ENCODE measurements at places on chromosomes 7 and 10.

DNA sequence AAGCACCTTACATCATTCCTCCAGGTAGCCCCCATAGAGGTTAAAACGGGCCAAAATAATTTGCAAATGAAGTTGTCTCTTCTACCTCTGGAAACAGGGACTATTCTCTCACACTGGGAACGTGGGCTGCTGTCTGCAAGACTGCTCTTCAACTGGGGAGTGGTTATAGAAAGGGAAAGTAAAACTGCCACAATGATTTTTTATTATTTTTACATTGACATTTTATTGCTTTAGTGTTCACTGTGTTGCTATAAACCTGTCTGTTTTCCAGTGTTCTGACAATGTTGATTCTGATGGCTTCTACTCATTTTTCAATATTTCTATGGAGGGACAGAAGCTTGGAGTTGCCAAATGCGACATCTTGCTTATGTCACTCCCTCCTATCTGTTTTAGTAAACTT lies 115.1 kb upstream of the ANTXRL start:
- DNase-seq = no peak

DNA sequence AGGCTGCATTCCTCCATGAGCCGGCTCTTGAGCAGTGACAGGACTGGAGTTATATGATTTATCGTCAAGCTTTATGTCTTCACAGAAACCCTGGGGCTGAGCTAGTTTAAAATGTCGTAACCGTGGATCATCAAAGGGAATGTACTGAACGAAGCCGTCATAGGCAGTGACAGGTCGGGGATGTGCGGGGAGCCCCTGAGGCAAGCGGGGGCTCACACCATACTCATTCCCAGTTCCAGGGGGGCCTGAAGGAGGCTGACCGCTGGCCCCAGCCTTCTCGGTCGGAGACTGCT lies 30.7 kb downstream of the JCAD start:
- no peak for DNase-seq

GRCh38 chr7:151503902-151504714 lies 15.6 kb downstream of the RHEB start:
- DNase-seq = no peak

DNA sequence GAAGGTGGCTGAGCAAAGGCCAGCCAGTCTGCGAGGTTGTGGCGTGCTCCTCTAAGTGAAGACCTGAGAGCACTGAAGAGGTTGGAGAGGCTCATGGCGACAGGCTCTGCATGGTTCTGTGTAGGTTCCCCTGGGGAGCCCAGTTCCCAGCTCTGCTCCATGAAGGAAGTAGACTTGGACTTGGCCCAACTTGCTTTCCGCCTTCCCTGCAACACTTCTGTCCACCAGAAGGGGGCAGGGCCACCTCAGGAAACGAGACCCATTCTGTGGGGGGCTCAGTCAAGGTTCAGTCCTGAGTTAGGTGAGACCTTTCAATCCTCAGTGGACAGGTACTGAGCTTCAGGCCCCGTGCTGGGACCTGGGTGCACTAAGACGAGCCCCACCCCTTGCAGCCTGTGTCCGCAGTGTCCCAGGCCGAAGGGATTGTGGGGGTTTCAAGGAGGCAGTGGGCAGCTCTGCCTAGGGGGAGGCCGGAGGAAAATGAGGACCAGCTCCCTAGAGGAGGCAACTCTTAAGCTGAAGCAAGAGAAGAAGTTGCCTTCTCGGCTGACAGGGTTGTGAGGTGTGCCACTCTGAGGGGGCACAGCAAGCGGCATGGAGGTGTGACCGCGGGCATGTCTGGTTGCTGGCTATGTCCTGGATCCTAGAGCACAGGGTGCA lies 15.0 kb upstream of the PCBD1 start:
- peak; percentile 77 for DNase-seq

- DNase-seq = no peak
Observed at GRCh38 chr10:12501324-12501723, 152.0 kb downstream of the CAMK1D start.

DNA sequence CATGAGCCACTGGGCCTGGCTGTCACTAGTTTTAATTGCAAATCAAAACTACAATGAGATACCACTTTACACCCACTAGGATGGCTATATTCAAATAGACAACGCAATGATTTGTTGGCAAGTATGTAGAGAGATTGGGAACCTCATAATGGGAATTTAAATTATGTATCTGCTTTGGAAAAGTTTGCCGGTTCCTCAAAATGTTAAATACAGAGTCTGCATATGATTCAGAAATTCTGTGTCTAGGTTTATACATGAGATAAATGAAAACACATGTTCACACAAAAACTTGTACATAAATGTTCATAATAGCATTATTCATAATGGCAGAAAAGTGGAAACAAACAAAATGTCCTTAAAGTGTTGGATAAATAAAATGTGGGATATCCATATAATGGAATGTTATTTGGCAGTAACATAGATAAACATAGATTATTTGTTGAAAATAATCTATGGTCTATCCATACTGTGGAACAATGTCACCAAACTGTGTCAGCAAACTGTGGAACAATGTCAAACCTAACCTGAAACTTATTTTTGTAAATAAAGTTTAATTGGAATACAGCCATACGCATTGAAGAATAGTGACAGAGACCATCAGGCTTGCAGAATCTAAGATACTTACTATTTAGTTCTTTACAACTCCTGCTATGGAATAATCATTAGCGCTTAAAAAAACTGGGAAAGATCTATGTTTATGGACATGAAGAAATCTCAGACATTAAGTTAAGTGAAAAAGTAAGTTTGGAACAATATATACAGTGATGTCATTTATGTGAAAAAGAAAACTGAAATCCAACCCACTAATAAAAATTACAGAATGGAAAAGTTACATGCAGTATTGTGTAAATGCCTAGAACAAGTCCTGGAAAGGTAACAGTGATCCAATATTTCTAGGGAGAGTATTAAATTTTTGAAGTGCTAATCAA lies 70.9 kb downstream of the CCDC7 start:
- DNase-seq = no peak

- DNase-seq = no peak
Observed at GRCh38 chr10:108980869-108981268, 942.4 kb downstream of the XPNPEP1 start.

DNA sequence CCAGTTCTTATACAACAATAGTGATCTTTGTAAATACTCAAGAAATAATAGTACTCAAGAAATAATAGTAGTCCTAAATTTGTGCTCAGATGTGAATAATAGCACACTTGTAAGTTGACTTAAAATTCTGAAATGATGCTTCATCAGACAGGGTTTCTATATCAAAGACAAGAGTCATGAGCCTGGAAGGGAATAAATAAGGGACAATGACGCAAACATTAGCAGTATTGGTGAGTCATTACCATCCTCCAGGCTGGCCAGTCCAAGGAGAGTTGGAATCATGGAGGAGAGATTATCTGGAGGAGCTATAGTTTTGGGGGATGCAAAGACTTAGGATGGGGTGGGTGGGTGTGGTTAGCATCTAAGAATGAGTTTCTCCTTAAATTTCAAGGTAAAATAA lies 6.1 kb upstream of the SH3PXD2A start:
- no peak for DNase-seq

- no peak for DNase-seq
Observed at GRCh38 chr10:29415876-29416275, 127.0 kb downstream of the LYZL1 start.

Measured in heart right ventricle (tissue), 16 donors.